Large intestine (tissue), 12 donors: ENCODE measurements at places on chromosomes 7 and 10. TPM values are rescaled to one million over a fixed set of nuclear protein-coding genes. Genes with fewer than 3 reads are reported as not detected.

The WNT8B gene
- polyA plus RNA-seq = 0.09 TPM

DNA sequence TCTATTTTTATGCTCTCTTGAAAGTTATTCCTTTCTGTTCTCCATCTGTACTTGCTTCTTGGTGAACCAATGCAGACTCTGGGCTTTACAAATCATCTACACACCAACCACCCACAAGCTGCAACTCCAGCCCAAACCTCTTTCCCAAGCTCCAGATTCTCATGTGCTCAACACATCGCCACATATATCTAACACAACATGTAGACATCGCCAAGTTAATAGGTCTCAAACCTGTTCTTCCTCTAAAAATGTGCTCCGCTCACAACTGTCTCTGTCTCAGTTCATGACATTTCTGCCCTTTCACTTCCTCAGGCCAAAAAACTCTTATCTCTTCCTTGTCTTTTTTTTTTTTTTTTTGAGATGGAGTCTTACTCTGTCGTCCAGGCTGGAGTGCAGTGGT, 95.7 kb upstream of the EEPD1 start:
- DNase-seq = no peak

The ZNF680 gene
- polyA plus RNA-seq = 9.1 TPM

- no peak for DNase-seq
These were observed 797.9 kb downstream of the LRMDA start for GRCh38 chr10:76229341-76229740.

The DPP6 gene
- polyA plus RNA-seq = 7.8 TPM

DNA sequence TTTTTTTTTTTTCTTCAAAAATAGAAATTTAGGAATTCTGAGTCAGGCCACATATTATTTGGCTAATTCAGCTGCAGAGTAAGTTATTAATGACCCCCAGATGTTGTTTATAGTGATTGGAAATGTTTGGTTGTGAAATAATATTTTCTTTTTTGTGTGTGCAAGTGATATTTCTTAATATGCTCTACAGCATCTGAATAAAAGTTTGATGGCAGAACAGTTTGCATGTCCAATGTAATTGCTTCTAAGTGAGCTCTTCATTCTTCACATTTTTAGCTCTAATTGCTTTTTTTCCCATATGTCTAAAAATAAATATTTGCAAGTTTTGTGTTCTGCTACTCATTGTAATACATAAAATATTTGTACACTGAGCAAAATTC, 116.0 kb downstream of the ARID5B start:
- no peak for DNase-seq

The ZDHHC16 gene
- polyA plus RNA-seq = 30.7 TPM

DNA sequence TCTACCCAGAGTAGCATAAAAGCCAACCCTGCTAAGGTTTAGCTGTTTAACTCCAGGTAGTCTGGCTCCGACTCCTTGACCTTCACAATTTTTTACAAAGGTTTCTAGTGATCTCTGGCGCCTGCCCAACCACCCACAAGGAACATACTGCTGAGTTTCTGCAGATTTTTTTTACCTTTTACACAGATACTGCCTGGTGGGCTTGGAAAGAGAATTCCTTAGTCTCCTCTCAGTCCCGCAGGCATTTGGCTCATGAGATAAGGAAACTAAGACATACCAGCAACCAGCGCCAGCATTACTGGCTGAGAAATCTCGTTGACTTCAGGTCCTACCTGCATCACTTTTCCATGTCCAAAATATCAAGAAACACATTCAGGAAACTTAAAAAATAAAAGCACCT, 51.1 kb upstream of the LYZL1 start:
- no peak for DNase-seq

- no peak for DNase-seq
These were observed 33.9 kb downstream of the PPIF start for GRCh38 chr10:79380946-79381721.

The NFE2L3 gene
- polyA plus RNA-seq = 16.0 TPM
